ENCODE measurements at places on chromosomes 2 and 18.

GRCh38 chr2:232455426-232456255 lies at the start of gene ALPI:
Gene ALPI (plus strand): TSS chr2:232456153. CDS start chr2:232456200, 47 bp downstream.
- DNase-seq = no peak

DNA sequence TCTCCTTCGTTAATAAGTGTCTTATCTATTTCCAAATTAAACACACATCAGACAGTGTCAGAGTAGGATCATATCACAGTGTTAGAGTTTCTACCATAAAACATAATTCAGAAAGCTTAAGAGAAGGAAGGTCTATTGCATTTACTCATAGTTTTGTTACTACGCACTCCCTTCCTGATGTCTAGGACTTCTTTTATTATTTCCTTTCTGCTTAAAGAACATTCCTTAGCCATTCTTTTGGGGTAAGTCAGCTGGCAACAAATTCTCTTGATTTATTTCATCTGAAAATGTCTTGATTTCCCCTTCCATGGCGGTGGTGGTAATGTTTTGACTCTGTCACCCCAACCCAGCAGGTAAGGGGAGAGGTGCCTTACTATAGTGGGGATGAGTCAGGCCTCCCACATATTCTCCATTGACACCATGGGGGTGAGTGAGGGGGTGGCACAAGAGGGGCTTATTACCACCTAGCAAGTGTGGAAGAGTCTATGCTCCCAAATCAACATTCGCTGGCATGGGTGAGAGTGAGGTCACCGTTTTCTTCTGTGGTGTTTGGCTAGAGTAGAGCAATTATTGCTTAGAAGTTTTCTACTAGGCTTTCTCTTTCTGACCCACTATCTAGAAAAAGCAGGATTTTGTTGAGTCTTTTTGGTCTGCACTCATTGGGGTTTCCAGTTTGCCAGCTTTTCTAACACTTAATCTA lies 29.9 kb downstream of the ABCB11 start:
- no peak for DNase-seq

- DNase-seq = no peak
Measured at GRCh38 chr2:212282671-212283261, 255.8 kb downstream of the ERBB4 start.

DNA sequence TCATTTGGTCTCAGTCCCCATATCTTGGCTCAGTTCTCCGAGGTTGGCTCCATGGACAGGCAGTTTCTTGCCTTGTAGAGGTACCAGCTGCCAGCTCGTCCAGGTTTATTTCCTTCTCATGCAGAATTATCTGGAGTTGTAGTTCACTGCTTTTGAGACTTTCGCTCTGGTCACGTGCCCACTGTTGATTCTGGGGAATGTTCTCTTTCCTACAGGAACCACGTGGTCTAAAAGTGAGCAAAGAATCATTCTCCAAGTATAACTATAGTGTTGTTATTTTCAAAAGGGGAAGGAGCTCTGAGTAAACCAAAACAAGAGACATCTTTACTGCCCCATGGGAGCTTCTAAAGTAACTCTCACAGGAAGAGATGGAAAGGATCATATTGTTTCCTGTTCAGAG lies 41.2 kb upstream of the RAB27B start:
- DNase-seq = no peak

GRCh38 chr18:9482790-9483189 lies 7.5 kb downstream of the RALBP1 start:
- DNase-seq = no peak

- no peak for DNase-seq
Measured at GRCh38 chr18:32930695-32931301, 158.0 kb upstream of the KLHL14 start.

DNA sequence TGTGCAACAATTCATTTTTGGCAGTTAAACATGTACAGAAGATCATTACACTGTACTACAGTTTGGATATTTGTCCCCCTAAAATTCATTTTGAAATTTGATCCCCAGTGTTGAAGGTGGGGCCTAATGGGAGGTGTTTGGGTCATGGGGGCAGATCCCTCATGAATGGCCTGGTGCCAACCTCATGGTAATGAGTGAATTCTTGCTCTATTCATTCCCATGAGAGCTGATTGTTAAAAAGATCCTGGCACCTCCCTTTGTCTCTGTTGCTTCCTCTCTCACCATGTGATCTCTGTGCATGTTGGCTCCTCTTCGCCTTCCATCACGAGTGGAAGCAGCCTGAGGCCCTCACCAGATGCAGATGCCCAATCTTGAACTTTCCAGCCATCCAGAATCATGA lies 140.6 kb downstream of the GCA start:
- DNase-seq = no peak

GRCh38 chr2:126771094-126771493 lies 115.1 kb downstream of the GYPC start:
- DNase-seq = no peak

GRCh38 chr2:178333851-178334250 lies 117.1 kb downstream of the PRKRA start:
- DNase-seq = no peak

GRCh38 chr2:109637749-109638570 lies 23.8 kb downstream of the SOWAHC start:
- DNase-seq = no peak
